ENCODE measurements at places on chromosomes 7 and 10.

- no peak for DNase-seq
These were observed 116.3 kb downstream of the CFTR start for GRCh38 chr7:117596134-117596533.

DNA sequence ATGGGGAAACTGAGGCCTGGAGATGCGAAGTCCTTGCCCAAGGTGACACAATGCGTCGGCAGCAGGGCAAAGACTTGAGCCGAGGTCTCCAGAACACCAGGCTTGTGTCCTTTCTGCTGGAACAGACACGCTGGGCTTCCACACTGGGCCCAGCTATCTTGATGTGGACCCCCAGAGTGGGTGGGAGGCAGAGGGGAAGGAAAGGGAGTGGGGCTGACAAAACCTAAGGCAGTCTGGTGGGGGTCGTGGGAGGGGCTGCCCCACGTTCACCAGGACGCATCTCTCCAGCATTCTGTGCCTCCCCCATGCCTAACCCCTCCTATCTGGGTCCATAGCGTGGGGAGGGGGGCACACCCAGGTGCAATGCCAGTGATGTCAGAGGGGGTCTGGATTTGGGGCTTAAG is 38.1 kb downstream of the PPIF start:
- DNase-seq, result no peak

DNA sequence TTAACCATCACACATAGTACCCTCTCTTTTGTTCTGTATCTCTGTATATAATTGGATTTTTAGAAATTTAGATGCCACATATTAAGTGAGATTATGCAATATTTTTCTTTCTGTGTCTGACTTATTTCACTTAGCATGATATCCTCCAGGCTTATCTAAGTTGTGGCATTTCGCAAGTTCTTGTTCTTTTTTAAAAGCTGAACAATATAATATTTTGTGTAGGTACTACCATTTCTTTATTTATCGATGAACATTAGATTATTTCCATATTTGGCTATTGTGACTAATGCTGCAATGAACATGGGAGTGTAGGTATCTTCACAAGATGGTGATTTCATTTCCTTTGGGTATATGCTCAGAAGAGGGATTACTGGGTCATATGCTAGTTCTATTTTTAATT is 295.0 kb downstream of the SUGCT start:
- DNase-seq, result no peak

DNA sequence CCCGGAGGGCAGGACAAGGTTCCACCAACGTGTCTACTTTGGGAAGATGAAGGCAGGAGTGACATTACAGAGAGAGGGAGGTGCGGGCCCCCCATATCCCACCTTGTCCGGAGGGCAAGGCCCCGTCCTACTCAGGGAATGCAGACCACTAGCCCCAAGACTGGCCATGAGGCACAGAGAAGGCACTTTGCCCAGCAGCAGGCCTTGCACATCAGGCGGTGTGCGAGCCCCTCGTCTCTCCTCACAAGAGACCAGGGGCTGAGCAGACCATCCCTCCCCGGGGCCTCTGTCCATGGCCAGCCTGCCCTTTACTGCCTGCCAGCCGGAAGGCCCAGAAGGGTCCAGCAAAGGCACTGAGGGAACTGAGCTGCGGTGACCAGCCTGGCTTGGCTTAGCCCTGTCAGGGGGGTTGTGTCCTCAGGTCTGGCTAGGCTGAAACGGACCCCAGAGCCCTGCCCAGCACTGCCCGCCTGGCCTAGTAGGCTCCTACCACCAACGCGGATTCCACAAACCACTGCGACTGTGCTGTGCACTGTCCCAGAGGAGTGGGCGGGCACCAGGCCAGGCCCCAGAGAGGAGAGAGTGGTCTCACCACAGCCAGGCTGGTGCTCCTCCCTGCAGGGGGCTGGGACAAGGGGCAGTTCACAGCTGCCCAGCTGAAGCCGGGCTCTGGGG is 16.7 kb downstream of the CAMK2B start:
- DNase-seq, result no peak

- no peak for DNase-seq
These were observed 40.3 kb upstream of the RELN start for GRCh38 chr7:104029765-104030164.

DNA sequence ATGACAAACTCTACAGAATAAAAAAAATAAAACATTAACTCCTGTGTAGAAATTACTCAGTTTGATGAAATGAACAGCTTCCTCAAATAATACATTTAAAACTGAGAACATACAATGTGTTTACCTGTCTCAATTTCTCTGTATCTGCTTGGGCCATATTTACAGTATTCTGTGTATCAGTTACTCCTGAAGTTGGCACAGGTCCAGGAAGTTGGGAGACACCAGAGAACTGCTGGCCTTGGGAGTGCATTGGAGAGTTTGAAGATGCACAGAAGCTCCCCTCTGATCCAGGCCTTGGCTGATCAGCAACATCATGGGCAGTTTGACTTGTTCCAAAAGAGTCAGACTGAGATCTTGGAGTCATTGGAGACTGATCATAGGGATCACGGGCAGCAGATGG is 155.1 kb downstream of the GALNT11 start:
- DNase-seq, result peak; percentile 6

- peak; percentile 43 for DNase-seq
These were observed 80.3 kb upstream of the GNAI1 start for GRCh38 chr7:80054356-80054755.

- no peak for DNase-seq
These were observed 91.6 kb upstream of the CCDC6 start for GRCh38 chr10:59997827-59998525.

GRCh38 chr10:99983280-99983988 is 26.3 kb downstream of the DNMBP start:
- DNase-seq, result peak; percentile 89

GRCh38 chr7:111593343-111593742 is 31.1 kb upstream of the IMMP2L start:
- no peak for DNase-seq

DNA sequence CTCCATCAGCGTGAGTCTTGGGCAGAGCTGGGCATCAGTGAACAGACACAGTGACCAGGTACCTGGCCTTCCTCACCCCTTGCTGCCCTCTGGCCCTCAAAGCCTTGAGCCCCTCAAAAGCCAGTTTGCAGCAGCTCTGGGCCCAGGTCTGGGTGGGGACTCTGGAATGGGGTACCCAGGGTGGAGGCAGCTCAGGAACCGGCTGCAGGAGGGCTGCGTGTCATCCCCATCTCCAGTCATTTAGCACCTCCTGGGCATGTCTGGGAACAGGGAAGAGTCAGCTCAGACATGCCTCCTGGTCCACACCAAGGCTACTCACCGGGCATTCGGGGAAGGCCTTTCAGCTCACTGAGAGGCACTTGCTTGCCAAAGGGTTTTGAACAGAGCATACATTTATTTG is 503.3 kb downstream of the TCERG1L start:
- DNase-seq, result no peak

DNA sequence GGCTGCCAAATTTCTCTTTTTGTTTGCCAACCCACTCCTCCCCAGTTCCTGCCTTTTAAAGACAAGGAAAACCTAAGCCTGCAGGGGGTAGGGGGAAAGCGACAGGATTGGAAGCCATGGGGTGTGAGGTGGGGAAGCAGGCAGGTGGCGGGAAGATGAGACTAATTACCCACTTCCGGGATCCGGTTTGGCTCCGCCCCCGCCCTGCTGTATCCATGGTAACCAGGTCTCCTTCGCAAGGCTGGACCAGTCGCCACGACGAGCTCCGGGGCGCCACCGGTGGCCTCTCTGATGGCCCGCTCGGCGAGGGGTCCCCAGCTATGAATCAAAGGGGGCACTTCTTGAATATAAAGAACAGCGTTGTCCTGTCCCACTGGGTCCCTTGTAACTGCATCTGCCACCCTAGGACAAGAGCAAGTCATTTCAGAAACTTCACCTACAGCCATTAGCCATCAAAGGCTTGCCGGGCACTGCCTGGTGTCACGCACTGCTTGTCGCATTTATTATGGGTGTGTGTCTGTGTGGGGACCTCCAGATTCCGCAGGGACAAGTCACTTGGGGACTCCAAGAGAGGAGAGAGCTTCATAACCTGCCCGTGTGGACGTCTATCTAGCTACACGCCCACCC is 55.4 kb upstream of the LMTK2 start:
- no peak for DNase-seq

- DNase-seq, result peak; percentile 47
These were observed 236.3 kb upstream of the CTBP2 start for GRCh38 chr10:125396676-125397075.

DNA sequence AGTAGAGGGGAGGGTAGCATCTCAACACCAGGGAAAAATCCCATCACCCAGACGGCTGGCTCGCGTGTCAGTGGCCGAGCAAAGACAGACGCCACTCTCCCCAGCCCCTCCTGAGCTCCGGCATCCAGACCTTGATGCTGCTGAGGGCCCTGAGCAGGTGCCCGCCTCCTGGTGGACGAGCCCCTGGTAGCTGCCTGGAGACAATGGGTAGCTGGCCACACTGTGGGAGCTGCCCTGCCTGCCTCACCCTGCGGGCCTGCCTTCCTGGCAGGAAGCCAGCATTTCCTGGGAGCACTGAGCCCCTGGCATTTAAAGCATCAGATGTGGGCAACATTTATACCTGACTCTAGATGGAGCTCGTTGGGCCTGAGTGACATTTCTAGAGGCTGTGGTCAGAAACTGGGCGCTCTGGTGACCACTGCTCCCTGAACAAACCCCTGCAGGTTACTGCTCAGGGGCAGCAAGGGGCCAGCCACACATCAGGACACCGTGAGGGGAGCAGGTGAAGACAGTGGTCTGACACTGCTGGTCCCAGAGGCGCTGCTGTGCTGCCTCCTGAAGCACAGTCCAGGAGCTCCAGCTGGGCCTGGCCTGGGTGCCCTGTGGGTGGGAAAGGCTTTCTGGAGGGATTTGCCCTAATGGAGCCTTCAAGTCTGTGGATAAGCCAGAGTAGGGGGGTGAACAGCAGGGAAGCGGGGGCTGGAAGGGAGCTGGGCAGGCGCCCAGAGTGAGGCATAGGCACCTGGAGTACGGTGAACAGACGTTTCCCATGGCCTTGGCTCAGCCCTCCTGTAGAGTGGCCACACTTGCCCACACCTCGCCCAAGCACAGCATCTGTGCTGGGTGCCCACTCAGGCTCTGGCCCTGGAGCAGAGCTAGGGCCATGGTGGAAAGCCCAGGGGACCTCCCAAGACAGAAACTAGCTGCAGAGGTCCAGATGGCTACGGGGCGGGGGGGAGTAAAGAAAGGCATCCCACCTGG is 138.7 kb downstream of the MAPK8 start:
- DNase-seq, result peak; percentile 36

- peak; percentile 43 for DNase-seq
These were observed 620 bp downstream of the BET1 start for GRCh38 chr7:94003446-94004023.

- peak; percentile 96 for DNase-seq
These were observed 400 bp upstream of the KBTBD2 start for GRCh38 chr7:32891800-32892520.

DNA sequence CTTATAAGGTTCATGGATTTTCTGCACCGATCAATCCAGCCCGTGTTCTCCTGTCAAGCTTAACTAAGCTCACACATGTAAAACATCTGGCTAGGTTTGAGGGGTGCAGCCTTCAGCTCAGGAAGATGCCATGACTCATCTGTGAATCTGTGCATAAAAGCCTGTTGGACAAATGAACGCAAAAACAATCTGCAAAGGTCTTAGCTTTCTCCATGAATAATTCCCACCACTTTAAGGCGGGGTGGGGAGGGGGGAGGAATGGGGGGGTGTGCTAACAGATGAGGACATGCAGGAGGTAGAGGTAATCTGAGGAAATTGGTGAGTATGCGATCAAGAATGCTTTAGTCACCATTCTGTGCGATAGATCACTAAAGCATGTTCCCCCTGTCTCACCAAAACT is 4.8 kb downstream of the DOCK4 start:
- DNase-seq, result peak; percentile 36

- no peak for DNase-seq
These were observed 132.8 kb downstream of the ELFN1 start for GRCh38 chr7:1802899-1803298.

DNA sequence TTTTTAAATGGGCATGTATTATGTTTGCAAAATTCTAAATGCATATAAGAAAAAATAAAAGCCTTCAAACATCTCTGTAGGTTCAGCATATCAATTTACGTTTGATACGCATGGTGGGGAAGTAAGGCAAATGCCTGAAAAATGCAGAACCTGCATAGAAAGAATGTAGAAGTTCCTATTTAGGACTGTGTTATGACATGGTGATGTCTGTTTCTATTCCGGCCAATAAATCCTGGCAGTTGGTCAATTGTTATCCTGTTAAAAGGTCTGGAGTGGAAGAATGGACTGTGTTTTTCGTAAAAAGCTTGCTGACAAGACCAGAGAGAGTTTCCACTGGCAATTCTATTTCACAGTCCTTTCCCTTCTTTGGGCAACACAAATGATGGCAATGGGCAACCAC is 49.6 kb upstream of the CAV2 start:
- DNase-seq, result no peak

DNA sequence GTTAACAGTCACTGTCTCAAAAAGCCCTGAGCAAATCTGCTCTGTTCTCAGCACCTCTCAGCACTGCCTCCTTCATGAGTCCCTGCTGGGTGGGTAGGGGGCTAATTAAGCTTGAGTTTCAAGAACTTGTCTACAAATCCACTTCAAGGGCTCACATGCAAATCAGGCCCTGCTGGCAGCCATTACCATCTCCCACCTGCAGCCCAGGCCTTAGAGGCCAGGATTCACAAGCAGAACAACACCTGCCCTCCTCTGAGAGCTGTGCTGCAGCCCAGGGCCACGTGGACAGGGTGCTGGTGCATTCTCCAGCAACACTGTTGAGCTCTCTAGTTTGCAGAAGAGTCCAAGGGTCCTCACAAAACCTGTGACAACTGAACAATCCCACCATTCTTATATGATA is 119.2 kb downstream of the DPP6 start:
- DNase-seq, result no peak

- DNase-seq, result no peak
These were observed 33.4 kb upstream of the NRBF2 start for GRCh38 chr10:63099734-63100133.

GRCh38 chr10:48266528-48266927 is 8.0 kb downstream of the FRMPD2 start:
- no peak for DNase-seq

DNA sequence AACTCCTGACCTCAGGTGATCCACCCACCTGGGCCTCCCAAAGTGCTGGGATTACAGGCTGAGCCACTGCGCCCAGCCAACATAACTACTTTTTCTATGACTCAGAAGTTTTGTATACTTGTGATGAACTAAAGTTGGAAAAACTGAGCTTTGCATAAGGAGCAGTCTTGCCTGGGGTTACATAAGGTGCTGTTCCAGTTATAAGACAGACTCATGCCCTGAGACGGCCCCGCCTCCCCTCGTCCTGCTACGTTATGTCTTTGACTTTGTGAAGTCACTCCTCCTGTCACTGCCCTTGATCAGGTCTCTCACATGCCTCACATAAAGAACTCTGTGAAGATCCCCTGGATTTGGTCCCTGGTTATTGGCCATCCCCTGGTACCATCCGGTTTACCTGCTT is 40.4 kb upstream of the OPN4 start:
- no peak for DNase-seq

GRCh38 chr10:131947631-131948347 is 33.9 kb downstream of the BNIP3 start:
- DNase-seq, result peak; percentile 93

GRCh38 chr7:37768611-37769010 is 79.8 kb upstream of the NME8 start:
- DNase-seq, result no peak

GRCh38 chr10:113555245-113555644 is 2.4 kb downstream of the HABP2 start:
- no peak for DNase-seq
